Astrocyte (in vitro differentiated cells and primary cell): ENCODE measurements at places on chromosomes 3 and 15.

DNA sequence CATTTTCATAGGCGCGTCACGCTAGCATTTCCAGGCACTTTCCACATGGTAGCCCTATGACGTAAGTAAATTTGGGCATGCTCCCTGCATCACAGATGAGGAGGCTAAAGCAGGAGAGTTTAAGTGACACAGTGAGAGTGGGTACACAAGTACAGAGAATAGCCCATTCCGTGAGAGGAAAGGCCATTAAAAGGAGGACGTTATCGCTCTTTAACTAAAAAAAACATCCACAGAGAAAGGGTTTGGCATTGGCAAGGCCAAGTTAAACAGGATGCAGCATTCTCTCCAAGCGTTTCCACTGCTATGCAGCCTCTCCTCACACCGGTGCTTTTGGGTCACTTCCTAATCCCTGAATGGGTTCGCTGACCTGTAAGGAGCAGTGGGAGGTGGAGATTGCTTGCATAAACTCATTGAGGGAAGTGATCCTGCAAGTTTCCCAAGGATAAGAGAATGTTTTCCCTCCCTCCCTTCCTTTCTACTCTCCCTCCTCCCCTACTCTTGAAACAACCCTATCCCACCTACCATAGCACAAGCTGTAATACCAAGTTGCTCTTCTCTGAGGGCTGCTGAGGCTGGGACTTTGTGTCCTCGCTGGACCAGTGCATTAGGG lies 147.7 kb downstream of the VGLL4 start:
- peaks cover 27% of the 10 kb centered on the region for H3K4me1 ChIP-seq
- H3K4me3 ChIP-seq, result no peak overlapping the region
- H3K36me3 ChIP-seq, result no peaks in the 10 kb centered on the region
- peak; percentile 93 for DNase-seq
- H3K27me3 ChIP-seq, result no peaks in the 10 kb centered on the region

DNA sequence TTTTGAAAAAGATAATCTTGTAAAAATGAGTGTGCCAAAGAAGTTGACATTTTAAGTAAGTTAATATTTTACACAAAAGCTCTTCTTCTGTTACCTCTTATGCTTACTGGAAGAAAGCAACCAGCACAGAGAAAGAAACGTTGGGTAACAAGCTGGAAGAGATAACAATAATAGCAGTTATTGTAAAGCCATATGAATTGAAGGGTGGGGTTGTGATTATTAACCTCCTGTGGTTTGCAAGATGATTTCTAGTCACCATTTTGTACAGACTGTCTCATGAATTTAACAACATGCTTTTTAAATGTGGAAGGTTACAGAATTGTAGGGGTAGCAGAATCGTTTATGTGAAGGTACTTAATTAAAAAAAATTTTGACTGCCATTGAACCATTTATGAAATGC lies 9.2 kb downstream of the RAP2B start:
- H3K36me3 ChIP-seq, result no peaks in the 10 kb centered on the region
- DNase-seq, result no peak
- H3K4me1 ChIP-seq, result peaks cover 11% of the 10 kb centered on the region

DNA sequence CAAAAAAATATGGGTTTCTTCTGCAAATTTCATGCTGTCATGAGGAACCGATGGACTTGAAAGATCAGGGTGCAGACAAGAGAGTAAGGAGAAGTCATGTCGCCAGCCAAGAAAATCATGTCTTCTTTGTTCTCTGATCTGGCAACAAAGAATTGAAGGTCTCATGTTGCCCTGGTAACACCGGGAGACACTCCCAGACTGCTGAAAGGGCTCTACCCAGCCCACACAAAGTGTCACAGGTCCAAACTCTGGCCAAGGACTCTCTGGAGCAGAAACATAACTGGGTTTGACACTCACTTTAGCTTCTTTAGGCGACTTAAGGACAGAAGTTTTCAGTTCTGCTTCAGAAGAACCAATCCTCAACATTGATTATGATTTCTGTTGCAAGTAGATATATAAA lies 42.9 kb downstream of the SIDT1 start:
- H3K4me3 ChIP-seq, result no peak overlapping the region
- H3K27ac ChIP-seq, result no peak overlapping the region
- no peaks in the 10 kb centered on the region for H3K36me3 ChIP-seq
- no peak for DNase-seq
- peaks cover 17% of the 10 kb centered on the region for H3K27me3 ChIP-seq

DNA sequence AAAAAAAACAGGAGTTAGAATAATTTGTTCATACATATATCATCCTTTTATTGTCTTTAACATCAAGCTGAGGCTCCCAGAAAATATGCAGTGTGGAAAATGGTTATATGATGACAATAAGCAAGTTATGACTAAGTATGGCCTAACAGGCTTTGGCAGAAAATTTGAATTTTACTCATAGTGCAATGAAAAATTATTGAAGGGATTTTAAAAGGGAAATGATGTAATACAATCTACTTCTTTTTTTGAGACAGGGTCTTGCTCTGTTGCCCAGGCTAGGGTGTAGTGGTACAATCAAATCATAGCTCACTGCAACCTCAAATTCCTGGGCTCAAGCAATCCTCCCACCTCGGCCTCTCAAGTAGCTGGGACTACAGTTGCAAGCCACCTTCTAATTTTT lies 78.7 kb downstream of the FAIM start:
- H3K36me3 ChIP-seq, result peaks cover 3% of the 10 kb centered on the region
- no peak for DNase-seq
- H3K27ac ChIP-seq, result peak overlapping the region; percentile 25

GRCh38 chr3:44318891-44319311 lies 19.7 kb upstream of the TCAIM start:
- no peak for DNase-seq
- H3K4me1 ChIP-seq, result no peaks in the 10 kb centered on the region
- H3K27me3 ChIP-seq, result no peaks in the 10 kb centered on the region
- no peaks in the 10 kb centered on the region for H3K36me3 ChIP-seq
- no peak overlapping the region for H3K27ac ChIP-seq

DNA sequence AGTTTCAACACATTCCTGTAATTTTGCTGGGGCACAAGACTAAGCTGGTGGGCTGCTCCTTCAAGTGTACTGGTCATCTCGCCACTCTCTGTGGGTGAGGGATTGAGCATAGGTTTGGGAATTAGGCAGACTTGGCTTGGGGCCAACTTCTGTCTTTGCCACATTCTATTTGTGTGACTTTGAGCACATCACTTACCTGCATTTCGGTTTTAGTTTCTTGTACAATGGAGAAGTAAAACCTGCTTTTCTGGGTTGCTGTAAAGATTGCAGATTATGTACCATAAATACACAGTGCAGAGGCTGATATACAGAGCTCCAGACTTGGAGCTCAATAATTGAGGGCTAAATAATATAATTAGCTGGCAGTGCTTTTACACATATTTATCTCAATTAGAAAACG lies 162.1 kb downstream of the C3orf38 start:
- H3K36me3 ChIP-seq, result no peaks in the 10 kb centered on the region
- H3K4me1 ChIP-seq, result no peaks in the 10 kb centered on the region
- no peak overlapping the region for H3K27ac ChIP-seq
- no peaks in the 10 kb centered on the region for H3K27me3 ChIP-seq
- no peak for DNase-seq
- H3K4me3 ChIP-seq, result no peak overlapping the region

GRCh38 chr15:101813803-101814534 lies 2.0 kb downstream of the OR4F15 start:
- H3K27me3 ChIP-seq, result no peaks in the 10 kb centered on the region
- no peaks in the 10 kb centered on the region for H3K4me1 ChIP-seq
- no peak overlapping the region for H3K4me3 ChIP-seq
- DNase-seq, result peak; percentile 46
- no peak overlapping the region for H3K27ac ChIP-seq
- H3K36me3 ChIP-seq, result no peaks in the 10 kb centered on the region
